Esophagus muscularis mucosa (tissue), 4 donors: ENCODE measurements at places on chromosomes 4 and X. TPM values are rescaled to one million over a fixed set of nuclear protein-coding genes. Genes with fewer than 3 reads are reported as not detected.

The UGT2B11 gene
- not detected for total RNA-seq

The BEX1 gene
- total RNA-seq, result 0.83 TPM

The GPR101 gene
- total RNA-seq, result not detected

The CSAG3 gene
- not detected for total RNA-seq

The FGF13 gene
- total RNA-seq, result 12.1 TPM

The SYN1 gene
- total RNA-seq, result 0.98 TPM

The ZFP92 gene
- 1.2 TPM for total RNA-seq

The MND1 gene
- 0.99 TPM for total RNA-seq

The LPAR4 gene
- 0.83 TPM for total RNA-seq

The UBL4A gene
- total RNA-seq, result 52.3 TPM

The EGFL6 gene
- 0.17 TPM for total RNA-seq

The ATP2B3 gene
- total RNA-seq, result 0.23 TPM

The FOXR2 gene
- not detected for total RNA-seq

The P2RY4 gene
- total RNA-seq, result 1.2 TPM

The SHISA3 gene
- 21.0 TPM for total RNA-seq

The ZNF630 gene
- 2.3 TPM for total RNA-seq

The TDO2 gene
- not detected for total RNA-seq

The GPR50 gene
- total RNA-seq, result not detected

The BMX gene
- 2.8 TPM for total RNA-seq

The GAGE12J gene
- not detected for total RNA-seq

The TEX11 gene
- not detected for total RNA-seq
